Naive thymus-derived CD4-positive, alpha-beta T cell (primary cell): ENCODE measurements at places on chromosomes 1 and 21.

GRCh38 chr1:207317561-207317960, 3.9 kb upstream of the CD55 start:
- H3K27me3 ChIP-seq = no peaks in the 10 kb centered on the region
- H3K36me3 ChIP-seq = peaks cover 9% of the 10 kb centered on the region
- H3K27ac ChIP-seq = no peak overlapping the region
- H3K4me3 ChIP-seq = no peak overlapping the region

GRCh38 chr1:95117207-95118066, at the start of gene TLCD4:
Gene TLCD4, plus strand, starts transcription at chr1:95117355. Its CDS starts 26,547 bp downstream, at chr1:95143902.
- peak within 1 kb of the TSS; percentile 57 for H3K4me3 ChIP-seq
- no peaks in the 10 kb centered on the region for H3K27me3 ChIP-seq
- DNase-seq = peak; percentile 34
- H3K27ac ChIP-seq = no peak within 1 kb of the TSS

DNA sequence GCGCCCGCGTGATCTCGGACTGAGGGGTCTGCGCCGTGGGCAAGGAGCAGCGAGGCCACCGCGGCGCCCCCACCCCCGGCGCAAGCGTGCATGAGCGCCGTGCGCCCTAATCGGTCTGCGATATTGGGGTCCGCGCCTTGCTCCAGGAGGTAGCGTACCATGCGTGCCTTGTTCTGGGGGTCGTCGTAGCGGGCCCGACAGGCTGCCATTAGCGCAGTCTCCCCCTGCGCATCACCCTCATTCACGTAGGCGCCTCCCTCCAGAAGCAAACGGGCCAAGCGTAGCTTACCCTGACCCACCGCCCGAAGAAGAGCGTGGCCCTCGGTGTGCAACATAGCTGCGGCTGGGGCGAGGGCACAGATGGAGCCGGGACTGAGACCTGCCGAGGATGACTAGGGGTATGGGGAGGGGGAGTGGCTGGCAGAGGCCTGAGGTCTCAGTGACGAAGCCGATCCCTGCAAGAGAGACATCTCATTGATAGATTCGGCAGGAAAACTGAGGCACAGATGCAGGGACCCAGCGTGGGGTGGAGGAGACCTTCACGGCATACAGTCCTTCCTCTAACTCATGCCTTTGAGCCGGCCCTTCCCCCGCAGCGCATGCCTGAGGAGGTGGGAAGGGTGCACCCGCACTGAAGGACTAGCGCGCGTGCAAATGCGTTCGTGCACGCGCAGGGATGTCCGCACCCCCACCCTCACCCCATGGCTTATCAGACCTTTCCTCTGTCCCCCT, 2.8 kb downstream of the ANKRD34A start:
- peak overlapping the region; percentile 87 for H3K4me3 ChIP-seq
- peaks cover 44% of the 10 kb centered on the region for H3K4me1 ChIP-seq
- H3K27me3 ChIP-seq = no peaks in the 10 kb centered on the region

GRCh38 chr1:12457771-12458170, 160.2 kb downstream of the DHRS3 start:
- peaks cover 61% of the 10 kb centered on the region for H3K4me1 ChIP-seq
- no peak overlapping the region for H3K4me3 ChIP-seq
- H3K27me3 ChIP-seq = no peaks in the 10 kb centered on the region
- H3K27ac ChIP-seq = no peak overlapping the region

DNA sequence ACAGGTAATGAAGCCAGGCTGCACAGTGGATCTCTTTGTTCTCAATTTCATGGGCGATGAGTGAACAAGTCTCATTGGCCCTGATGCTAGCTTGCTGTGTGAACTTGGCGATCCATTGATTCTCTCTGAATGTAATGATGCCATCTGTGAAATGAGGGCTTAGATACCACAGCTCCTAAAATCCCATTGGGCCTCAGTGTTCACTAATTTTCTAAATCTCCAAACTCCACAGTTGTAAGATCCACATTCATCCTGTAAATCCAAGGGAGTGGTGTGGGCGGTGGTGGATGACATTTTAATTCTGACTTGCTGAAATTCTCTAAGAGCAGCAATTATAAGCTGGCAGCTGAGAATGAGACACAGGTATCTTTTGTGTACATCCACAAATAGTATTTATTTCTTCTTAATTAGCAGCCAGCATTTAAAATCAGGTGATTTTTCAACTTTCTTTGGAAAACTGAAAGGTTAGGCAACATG, 9.6 kb upstream of the ACTL8 start:
- no peak for DNase-seq
- H3K4me1 ChIP-seq = no peaks in the 10 kb centered on the region
- no peak overlapping the region for H3K4me3 ChIP-seq
- no peaks in the 10 kb centered on the region for H3K27me3 ChIP-seq
- H3K36me3 ChIP-seq = no peaks in the 10 kb centered on the region

DNA sequence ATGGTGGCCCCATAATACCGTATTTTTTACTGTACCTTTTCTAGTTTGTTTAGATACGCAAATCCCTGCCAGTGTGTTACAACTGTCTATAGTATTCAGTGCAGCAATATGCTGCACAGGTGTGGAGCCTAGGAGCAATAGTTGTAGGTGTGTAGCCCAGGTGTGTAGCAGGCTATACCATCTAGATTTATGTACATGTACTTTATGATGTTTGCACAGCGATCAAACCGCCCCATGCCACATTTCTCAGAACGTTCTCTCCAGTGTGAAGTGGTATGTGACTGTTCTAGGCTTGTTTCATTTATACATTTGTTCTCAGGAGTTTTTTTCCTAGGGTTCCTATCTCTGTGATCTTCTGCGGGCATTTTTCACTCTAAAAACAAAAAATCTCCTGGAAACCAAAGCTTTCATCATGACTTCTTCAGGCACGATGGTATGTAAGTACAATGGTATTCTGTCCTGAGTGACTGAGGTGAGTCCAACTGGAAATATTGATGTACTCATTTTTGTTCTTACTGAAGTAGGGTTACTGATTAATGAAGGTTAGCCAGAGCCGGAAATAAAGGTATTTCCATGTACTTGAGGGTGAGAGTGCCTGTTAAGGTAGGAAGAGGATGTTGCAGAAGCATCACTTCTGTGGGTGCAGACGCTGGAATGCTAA, 153.0 kb downstream of the GABPA start:
- no peak overlapping the region for H3K4me3 ChIP-seq
- H3K27me3 ChIP-seq = no peaks in the 10 kb centered on the region
- DNase-seq = no peak
- no peaks in the 10 kb centered on the region for H3K4me1 ChIP-seq
- H3K27ac ChIP-seq = no peak overlapping the region

DNA sequence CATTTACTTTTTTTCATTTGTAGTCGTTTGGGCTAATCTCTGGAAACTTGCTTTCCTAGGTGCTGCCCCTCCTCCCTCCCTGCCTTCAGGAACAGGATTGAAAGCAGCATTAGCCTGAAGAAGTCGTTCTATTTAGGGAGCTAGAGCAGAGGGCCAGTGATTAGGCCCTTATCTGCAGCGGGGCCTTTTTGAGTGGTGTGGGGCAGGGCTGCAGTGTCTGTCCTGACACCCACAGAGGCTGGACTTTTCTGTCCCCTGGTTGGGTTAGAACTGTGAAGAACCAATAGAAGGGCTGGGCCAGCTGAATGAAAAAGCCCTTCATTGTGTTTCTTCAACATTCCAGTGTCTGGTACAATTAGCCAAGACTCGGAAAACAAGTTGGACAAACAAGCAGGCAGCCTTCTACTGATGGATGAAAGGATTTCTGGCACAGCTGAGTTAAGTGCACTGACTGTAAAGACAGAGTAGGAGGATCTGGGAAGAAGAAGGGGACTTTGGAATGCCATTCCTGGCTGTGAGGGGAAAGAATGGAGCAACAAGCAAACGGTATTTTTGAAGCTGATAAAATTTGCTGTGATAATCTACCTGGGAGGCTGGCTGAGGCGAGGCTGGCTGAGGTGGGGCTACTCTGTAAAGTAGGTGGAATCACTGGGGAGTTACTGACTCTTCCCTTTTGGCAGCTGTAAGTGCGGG, 9.7 kb downstream of the MACF1 start:
- peaks cover 19% of the 10 kb centered on the region for H3K4me1 ChIP-seq
- no peak overlapping the region for H3K4me3 ChIP-seq
- H3K36me3 ChIP-seq = no peaks in the 10 kb centered on the region
- peak overlapping the region; percentile 75 for H3K27ac ChIP-seq
- no peaks in the 10 kb centered on the region for H3K27me3 ChIP-seq
- DNase-seq = no peak

- no peaks in the 10 kb centered on the region for H3K36me3 ChIP-seq
- peak overlapping the region; percentile 98 for H3K27ac ChIP-seq
- no peak for DNase-seq
- no peaks in the 10 kb centered on the region for H3K27me3 ChIP-seq
Measured at GRCh38 chr1:46301406-46301807, 2.0 kb downstream of the LRRC41 start.

GRCh38 chr1:223609977-223610376, 55.5 kb downstream of the CAPN8 start:
- H3K4me3 ChIP-seq = no peak overlapping the region
- no peak overlapping the region for H3K27ac ChIP-seq
- H3K27me3 ChIP-seq = no peaks in the 10 kb centered on the region
- DNase-seq = no peak

- no peak for DNase-seq
- peak overlapping the region; percentile 94 for H3K4me3 ChIP-seq
- peaks cover 27% of the 10 kb centered on the region for H3K4me1 ChIP-seq
- H3K27ac ChIP-seq = peak overlapping the region; percentile 76
- H3K27me3 ChIP-seq = no peaks in the 10 kb centered on the region
Measured at GRCh38 chr1:84504580-84505492, 1.4 kb upstream of the SPATA1 start.

DNA sequence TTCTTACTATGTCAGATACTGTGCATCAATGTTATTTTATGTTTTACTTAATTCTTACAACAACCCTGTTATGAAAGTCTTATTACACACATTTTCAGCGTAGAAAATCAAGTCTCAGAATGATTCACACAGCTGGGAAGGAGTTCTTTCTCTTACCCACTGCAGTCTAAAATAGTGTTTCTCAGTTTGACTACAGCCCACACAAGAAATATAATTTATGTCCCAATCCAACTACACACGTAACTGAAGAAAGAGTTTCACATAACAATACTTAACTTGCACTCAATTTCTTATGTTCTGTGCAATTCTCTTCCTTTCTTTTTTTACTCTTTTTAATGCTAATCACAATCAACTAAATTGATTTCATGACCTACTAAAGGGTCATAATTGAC, 252.8 kb upstream of the ADGRL2 start:
- H3K27me3 ChIP-seq = no peaks in the 10 kb centered on the region
- no peaks in the 10 kb centered on the region for H3K36me3 ChIP-seq
- H3K4me3 ChIP-seq = no peak overlapping the region

DNA sequence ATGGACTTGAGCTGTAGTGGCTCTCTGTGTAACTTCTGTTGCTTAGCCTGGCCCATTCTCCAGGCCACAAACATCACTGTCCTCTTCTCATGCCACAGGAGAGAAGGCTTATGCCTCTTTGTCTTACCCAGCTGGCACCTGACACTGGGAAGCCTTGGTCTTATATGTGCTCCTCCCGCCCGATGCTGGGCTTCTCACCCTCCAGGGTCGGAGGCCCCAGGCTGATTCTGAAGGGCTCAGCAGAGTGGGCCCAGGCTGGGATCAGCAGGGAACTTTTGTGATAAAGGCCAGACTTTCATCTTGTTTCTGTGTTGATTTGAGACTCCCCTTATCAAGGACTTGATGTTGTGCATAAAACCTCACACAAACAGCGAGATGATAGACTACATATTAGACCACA, 29.8 kb downstream of the TRPM2 start:
- H3K36me3 ChIP-seq = no peaks in the 10 kb centered on the region
- no peak overlapping the region for H3K27ac ChIP-seq
- no peaks in the 10 kb centered on the region for H3K27me3 ChIP-seq
- no peak overlapping the region for H3K4me3 ChIP-seq
- H3K4me1 ChIP-seq = no peaks in the 10 kb centered on the region

DNA sequence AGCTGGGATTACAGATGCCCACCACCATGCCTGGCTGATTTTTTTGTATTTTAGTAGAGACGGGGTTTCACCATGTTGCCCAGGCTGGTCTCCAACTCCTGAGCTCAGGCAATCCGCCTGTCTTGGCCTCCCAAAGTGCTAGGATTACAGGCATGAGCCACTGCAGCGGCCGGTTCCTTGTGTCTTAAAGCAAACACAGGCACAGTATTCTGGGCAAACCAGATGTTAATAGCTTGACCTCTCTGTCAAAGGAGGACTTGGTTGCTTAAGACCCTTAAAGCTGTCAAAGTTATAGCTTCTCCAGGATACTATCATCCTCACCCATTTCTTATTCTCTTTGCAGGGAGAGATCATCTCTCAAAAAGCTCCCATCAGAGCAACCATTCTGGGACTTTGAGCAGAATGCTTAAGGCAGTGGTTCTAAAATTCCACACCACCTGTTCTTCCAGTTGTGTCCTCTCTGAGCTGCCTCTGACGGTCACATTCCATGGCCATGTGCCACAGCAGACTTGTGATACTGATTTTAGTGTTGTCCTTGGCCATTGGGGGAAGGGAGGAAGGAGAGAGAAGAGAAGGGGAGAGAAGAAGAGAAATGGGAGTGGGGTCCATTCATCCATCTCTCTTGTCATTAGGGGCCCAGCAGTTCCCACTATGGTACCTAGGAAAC, 81.8 kb downstream of the PBX1 start:
- no peak overlapping the region for H3K27ac ChIP-seq
- no peaks in the 10 kb centered on the region for H3K36me3 ChIP-seq
- H3K27me3 ChIP-seq = no peaks in the 10 kb centered on the region
- no peak overlapping the region for H3K4me3 ChIP-seq

DNA sequence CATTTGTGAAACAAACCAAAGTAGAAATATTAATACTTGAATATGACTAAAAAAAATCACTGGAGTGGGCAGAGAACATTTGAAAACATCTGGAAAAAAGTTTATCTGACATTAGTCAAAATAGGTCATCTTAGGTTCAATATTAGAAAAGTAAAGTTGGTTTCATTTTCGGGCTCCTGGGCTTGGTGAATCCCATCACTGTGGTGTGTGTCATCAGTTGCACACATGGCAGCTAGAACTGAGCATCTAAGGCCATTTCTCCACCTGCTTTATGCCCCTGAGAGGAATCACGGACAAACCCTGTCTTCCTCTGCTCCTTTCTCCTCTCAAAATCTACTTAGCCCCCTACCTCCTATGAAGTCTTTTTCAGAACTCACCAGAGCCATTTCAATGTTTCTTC, 5.4 kb downstream of the HSD11B1 start:
- no peak overlapping the region for H3K4me3 ChIP-seq
- H3K27me3 ChIP-seq = no peaks in the 10 kb centered on the region
- no peaks in the 10 kb centered on the region for H3K4me1 ChIP-seq

- no peak for DNase-seq
Measured at GRCh38 chr1:180939073-180939710, 26.5 kb downstream of the KIAA1614 start.
